ENCODE measurements at places on chromosomes 1 and 21. TPM values are rescaled to one million over a fixed set of nuclear protein-coding genes. Genes with fewer than 3 reads are reported as not detected.

- DNase-seq: peak; percentile 50
These were observed 2.1 kb upstream of the S100A9 start for GRCh38 chr1:153355445-153356071.

EFNA3 gene
- total RNA-seq: 7.0 TPM

DIO1 gene
- total RNA-seq: not detected

TUFT1 gene
- 7.2 TPM for total RNA-seq

Data from HT1080 (cell line).